ENCODE measurements at places on chromosomes 16 and 17. TPM values are rescaled to one million over a fixed set of nuclear protein-coding genes. Genes with fewer than 3 reads are reported as not detected.
A peak's percentile ranks its signal among the peaks of the same experiment; 100 is the strongest.

Gene KRTAP9-4
- total RNA-seq: not detected

Gene SCN4A
- 8.5 TPM for total RNA-seq

Gene SNAI3
- 19.4 TPM for total RNA-seq

Gene MMD
- total RNA-seq: 47.0 TPM

Gene ZNF750
- 0.17 TPM for total RNA-seq

Gene EVI2A
- not detected for total RNA-seq

Gene KRT36
- total RNA-seq: not detected

Gene FAM83G
- total RNA-seq: 44.5 TPM

Gene CTRB2
- total RNA-seq: not detected

Gene HSD11B2
- 23.0 TPM for total RNA-seq

DNA sequence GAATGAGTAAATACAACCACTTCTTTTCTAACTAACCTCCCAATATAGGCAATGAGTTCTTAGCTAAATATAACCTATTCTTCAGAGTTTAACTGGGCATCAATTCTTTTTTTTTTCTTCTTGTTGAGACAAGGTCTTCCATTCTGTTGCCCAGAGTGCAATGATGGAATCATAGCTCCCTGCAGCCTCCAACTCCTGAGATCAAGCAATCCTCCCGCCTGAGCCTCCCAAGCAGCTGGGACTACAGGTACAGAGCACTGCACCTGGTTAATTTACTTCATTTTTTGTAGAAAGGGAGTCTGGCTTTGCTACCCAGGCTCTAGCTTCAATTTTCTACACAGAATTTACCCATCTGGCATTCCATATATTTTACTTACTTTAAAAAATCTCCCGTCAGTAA, 1.1 kb downstream of the METTL16 start:
- DNase-seq: no peak

DNA sequence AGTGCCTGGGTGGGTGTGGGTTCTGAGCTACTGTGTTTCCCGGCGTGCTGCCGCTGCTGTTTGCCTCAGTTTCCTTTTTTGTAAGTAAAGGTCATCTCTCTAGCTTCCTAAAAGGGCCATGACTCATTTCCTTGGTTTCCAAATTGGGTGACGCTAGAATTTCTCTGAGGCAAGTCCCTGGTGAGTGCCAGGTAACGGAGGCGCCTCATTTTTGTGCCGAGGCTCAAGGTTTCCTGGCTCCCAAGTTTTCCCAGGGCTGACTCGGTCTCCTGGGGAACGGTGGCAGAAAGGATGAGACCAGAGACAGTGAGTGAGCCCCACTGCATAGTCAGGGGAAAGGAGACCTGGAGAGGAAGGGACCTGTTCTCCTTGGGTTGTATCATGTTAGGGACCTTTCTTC, 20.3 kb downstream of the MSI2 start:
- DNase-seq: no peak

- DNase-seq: peak; percentile 74
These were observed 11.4 kb downstream of the CTNS start for GRCh38 chr17:3647769-3648555.

GRCh38 chr16:68251832-68252231, 6.7 kb downstream of the PLA2G15 start:
- no peak for DNase-seq

DNA sequence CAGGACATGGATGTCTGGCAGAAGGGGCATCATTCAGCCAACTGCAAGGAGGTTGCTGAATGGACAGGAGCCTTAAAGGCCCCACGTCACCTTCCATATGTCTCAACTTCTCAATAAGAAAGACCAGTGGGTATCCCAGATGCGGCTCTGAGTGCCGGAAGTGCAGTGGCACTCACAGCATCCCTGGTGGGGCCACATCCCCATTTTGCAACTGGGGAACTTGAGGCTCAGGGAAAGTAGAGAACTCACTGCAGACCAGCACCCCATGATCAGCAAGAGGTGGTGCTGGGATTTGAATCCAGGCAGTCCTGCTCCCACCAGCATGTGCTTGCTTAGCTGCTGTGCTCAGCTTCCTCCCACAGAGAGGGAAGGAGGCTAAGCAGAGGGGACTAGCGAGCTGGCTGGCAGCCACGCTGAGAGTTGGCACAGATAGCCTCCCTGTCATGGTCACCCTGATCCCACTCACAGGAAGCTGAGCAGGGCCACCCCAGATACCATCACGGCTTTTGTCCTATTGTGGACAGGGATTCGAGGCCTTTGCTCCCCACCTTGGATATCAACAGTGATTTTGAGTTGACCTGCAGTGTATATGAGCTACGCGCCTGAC, 294.2 kb upstream of the FOXF1 start:
- DNase-seq: no peak

GRCh38 chr17:72730077-72730476, 362.4 kb downstream of the SLC39A11 start:
- DNase-seq: no peak

GRCh38 chr16:76389126-76389525, 111.9 kb downstream of the CNTNAP4 start:
- no peak for DNase-seq

DNA sequence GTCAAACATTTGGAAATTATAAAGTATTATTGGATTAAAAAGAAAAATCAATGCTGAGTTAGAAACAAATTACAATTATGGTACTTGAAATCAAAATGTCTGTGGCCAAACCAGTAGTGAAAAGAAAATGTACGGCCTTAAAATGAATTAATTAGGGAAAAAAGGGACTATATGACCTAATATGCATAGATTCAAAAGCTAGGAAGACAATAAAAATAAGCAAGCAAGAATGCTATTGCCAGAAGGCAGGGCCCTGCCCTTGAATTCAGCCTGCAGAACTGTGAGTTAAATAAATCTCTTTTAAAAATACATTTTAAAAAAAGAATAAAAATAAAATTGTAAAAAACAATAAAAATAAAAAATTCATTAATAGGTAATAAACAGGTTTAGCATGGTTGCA, 88.7 kb downstream of the TRIM37 start:
- DNase-seq: no peak

GRCh38 chr17:16377941-16378341, 3.0 kb upstream of the UBB start:
- no peak for DNase-seq

DNA sequence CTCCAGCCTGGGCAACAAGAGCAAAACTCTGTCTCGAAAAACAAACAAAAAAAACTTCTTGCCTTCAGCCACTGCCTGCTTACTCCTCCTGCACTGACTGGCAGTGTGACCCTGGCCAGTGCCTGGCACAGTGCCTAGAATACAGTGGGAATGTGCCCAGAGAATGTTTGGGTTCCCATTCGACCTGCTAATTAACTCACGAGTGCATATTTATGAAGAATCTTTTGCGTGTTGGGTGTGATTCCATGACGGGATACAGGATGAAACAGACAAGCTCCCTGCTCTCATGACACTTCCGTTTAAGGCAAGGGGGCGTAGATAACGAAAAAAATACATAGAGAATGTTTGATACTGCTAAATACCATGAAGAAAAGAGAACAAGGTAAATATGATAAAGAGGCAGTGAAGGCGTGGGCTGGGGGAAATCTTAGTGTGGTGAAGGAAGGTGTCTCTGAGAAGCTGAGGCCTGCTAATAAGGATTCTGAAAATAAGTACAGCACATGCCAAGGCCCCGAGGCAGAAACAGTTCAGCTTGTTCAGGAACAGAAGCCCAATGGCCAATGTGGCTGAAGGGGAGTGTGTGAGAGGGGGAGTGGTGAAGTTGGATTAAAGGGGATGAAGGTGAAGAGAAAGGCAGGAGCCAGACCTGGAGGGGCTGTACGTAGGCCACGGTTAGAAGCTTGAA, 4.3 kb downstream of the ABI3 start:
- no peak for DNase-seq

- no peak for DNase-seq
These were observed 18.9 kb downstream of the ARHGAP17 start for GRCh38 chr16:24996301-24996700.

GRCh38 chr16:68068926-68069325, 16.2 kb upstream of the NFATC3 start:
- no peak for DNase-seq

DNA sequence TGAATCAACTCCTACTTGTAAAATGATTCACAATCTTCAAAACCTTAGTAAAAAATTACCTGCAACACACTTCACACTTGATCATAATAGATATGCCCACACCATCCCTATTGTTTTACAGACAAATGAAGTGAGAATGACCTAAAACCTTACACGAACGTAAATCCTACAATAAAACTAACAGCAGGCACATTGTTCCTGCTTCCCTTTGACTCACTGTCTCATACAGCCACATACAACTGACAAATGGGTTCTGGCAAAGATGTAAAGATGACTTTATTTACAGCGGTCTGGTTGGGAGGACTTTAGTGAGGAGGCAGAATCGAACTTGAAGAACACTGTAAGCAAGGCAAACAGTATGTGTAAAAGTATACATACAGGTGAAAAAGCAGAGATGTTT, 188.7 kb downstream of the MYO1D start:
- no peak for DNase-seq

- DNase-seq: no peak
These were observed 37.4 kb downstream of the TOM1L2 start for GRCh38 chr17:17934806-17935205.

- DNase-seq: no peak
These were observed 998 bp downstream of the ACD start for GRCh38 chr16:67658849-67659674.

- DNase-seq: no peak
These were observed 23.9 kb downstream of the SNX20 start for GRCh38 chr16:50657241-50657640.

DNA sequence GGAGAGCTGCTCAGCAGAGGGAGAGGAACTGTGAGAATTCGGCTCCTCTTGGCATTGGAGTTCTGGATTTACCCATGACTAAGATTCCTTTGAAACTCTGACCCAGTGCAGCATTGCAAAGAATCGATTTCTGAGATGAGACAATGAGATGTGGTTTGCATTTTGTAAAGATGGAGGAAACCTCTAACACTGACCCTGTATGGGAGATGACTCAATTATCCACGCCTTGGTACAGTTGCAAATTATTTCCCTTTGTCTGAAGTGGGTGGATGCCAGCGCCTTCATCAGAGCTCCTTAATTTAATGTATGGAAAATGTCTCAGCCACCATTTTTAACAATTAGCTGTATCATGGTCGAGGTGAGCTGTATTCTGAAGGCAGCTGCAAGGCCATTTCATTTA, 53.4 kb downstream of the NUP93 start:
- DNase-seq: no peak

DNA sequence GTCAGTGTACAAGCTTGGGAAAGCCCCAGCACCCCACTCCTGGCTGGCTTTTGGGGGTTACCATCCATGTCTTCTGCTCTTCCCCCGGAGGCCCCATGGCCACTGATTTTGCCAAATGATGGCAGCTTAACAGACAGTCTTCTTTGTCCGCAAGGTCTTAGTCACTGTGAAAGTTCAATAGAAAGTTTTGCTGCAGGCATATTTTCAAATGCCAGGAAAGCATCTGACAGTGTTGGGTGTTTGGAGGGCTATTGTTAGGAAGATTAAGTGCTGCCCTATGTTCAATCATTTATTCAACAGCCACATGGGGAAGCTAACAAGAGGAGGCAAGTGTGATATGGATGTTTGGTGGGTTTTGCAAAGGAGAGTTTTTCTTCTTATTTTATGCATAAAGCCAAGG, 122.4 kb downstream of the TOX3 start:
- no peak for DNase-seq

DNA sequence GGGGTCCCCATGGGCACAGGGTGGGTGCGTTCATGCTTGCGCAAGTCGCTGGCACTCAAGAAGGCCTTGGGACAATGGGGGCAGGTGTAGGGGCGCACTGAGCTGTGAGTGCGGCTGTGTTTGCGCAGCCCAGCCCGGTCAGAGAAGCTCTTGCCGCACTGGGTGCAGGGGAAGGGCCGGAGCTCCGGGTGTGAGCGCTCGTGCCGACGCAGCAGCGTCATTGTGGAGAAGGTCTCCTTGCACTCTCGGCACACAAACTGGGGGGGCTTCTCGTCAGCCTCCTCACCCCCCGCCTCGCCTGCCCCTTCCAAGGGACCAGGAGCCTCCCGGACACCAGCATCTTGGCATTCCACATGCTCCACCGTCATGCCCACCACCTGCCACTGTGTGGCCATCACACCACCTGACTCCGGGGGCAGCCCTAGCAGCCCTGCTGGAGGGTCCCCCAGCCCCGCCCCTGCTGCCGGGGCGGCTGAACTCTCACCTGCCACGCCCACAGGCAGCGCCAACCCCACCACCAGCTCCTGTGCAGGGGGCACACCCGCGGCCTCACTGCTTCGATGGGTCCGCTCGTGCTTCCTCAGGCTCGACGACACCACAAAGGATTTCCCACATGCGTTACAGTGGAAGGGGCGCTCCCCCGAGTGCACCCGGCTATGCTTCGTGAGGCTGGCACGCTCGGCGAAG, 12.8 kb downstream of the ZNF668 start:
- no peak for DNase-seq

DNA sequence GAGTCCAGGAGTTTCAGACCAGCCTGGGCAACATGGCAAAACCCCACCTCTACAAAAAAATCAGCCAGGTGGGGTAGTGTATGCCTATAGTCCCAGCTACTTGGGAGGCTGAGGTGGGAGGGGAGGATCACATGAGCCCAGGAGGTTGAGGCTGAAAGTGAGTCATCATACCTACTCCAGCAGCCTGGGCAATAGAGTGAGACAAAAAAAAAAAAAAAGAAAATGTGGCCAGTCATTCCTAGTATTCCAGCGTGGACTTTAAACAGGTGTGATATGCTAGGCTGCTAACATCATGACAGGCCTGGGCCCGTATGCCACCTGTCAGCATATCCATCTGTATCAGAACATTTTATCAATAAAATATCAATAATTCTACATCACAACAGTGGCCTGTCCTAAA, 143.3 kb downstream of the AATF start:
- DNase-seq: no peak

GRCh38 chr17:11925262-11926021, 71.8 kb downstream of the ZNF18 start:
- peak; percentile 16 for DNase-seq

- no peak for DNase-seq
These were observed 58.7 kb downstream of the PLXDC1 start for GRCh38 chr17:39092692-39093230.

GRCh38 chr17:51741458-51741857, 417.1 kb downstream of the CA10 start:
- DNase-seq: no peak

DNA sequence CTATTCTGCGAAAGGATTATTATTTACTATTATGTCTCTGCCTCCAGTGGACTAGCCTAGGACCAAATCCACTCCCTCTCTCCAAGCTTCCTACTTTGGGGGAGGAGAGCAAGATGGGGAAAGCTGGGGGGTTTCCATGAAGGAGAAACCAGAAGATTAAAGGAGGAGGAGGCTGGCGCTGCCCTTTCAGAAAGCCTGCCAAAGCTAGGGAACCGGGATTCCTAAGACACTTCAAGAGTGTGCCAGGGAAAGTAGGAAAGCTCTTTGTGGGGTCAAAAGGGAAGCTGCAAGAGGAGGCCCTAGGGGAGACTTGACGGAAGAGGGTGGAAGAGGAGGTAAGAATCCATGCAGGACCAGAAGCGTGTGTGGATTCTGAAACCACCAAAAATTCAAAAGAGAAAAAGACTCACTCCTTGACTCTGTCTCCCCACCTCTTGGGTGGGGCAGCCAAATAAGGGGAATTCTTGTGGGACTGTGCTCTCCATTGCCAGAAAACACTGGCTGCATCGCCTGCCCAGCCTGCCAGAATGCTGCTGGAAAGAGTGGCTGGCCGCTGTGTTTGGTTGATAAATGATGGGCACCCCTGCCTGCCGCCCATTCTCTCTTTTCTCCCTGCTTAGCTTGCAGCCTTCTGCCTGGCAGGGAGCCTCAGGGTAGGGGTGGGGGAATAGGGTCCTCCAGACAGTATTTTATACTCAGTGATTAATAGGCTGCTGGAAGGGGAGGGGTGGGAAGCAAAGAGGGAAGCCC, 11.8 kb upstream of the KAT7 start:
- DNase-seq: no peak

Data from GM23338 (cell line).